Right ventricle myocardium superior (tissue), 1 donor: ENCODE measurements at places on chromosomes 13 and 19.

GRCh38 chr13:26695891-26696311, 64.7 kb downstream of the GPR12 start:
- no peak for DNase-seq

DNA sequence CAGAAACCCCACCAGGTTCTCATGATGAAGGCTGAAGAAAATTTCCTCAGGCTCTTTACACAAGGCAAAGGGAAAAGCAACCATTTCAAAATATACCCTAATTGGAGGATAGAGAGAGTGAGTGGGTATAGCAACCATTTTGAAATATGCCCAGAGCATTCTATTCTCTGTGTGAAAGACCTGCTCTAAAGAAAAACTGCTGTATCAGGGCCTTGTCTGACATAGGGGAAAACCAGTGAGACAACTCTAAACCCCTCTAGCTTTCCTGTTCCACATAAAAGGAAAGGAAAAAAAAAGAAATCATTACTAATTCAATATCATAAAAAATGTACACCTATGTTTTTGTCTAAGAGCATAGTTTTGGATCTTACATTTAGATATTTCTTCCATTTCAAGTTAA, 42.3 kb downstream of the TPTE2 start:
- no peak for DNase-seq

DNA sequence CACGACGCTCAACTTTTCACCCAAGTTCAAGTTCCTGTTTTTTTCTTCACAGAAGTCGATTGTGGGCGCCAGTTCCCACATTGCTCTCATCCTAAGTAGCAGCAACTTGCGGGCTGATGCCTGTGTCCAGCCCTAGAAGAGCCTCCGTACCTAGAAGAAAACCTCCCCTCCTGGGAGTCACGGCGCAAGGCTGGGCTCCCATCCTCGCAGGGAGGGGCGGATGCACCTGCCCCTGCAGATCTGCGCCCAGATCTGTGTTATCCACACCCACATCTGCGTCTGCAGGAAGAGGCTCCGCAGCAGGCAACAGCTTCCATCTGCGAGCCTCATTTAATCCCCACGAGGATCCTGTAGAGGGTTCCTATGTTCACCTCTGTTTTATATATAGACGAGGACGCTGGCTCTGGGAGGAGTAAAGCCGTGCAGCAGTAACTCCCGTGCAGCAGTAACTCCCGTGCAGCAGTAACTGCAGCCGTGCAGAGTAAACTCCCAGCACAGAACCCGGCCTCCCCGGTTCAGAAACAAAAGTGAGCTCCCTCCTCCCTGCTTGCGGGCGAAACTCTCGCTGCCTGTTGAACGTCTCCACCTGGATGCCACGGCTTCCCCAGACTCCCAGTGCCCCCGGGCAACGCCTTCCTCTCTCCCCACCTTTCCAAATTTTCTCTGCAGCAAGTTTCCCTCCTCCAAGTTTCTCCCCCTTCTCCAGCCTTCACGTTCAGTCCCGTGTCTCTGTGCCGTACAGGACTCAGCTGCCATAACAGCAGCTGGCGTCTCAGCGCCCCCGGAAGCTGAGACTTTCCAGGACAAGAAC, 23.5 kb upstream of the LAIR1 start:
- DNase-seq, result peak; percentile 60

DNA sequence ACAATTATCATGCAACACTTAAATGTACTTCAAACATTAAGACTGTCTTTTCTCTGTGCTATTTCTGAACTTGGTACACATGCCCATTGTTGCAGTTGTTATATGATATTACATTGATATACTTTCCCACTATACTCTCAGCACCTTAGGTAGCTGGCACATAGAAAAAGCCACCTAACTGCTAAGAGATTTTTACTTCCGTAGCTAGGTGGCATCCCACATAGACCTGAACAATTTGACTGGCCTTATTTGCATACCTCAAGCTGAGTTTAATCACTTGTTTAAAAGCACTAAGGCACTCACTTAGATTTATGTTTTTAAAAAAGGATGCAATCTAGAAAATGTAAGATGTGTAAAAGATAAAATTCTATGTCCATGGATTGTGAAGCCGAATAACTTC, 194.2 kb downstream of the POU4F1 start:
- no peak for DNase-seq

GRCh38 chr13:54928071-54928470, 1899.5 kb downstream of the OLFM4 start:
- no peak for DNase-seq

DNA sequence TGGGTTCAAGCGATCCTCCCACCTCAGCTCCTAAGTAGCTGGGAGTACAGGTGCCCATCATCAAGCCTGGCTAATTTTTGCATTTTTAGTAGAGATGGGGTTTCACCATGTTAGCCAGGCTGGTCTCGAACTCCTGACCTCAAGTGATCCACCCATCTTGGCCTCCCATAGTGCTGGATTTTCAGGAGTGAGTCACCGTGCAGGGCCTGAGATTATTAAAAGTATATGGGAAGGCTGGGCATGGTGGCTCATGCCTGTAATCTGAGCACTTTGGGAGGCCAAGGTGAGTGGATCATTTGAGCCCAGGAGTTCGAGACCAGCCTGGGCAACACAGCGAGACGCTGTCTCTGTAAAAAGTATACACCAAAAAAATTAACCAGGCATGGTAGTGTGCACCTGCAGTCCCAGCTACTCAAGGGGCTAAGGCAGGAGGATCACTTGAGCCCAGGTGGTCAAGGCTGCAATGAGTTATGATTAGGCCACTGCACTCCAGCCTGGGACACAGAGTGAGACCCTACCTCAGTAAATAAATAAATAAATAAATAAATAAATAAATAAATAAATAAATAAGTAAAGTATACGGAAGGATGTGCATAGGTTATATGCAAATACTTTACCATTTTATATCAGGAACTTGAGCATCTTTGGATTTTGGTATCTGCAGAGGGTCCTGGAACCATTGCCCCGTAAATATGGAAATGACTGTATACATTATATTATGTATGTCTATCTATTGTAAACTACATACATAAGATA, 854 bp downstream of the IL12RB1 start:
- no peak for DNase-seq

DNA sequence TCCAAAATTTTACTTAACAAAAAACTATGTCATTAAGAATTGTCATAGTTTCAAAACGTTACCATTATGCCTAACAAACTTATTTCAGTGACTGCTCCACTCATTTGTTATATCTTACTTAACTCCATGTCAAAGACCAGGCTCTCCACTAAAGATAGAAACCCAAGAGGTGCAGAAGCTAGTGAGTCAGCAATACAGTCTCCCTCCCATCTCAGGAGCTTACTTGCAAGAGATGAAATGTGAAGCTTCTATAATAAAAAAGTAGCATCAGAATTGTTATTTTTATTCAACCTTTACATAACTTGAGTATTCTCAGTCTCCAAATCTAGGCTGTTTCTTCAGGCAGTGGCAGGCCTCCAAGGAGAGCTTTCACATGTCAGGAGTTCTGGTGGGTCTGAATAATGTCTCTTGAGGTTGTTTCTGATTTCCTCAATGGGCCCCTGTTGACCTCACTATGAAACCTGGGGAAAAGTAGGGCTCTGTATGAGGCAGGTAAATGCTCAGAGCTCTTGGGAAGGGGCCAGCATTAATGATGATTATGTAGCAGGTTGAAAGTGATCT, 242.0 kb downstream of the NDFIP2 start:
- no peak for DNase-seq

DNA sequence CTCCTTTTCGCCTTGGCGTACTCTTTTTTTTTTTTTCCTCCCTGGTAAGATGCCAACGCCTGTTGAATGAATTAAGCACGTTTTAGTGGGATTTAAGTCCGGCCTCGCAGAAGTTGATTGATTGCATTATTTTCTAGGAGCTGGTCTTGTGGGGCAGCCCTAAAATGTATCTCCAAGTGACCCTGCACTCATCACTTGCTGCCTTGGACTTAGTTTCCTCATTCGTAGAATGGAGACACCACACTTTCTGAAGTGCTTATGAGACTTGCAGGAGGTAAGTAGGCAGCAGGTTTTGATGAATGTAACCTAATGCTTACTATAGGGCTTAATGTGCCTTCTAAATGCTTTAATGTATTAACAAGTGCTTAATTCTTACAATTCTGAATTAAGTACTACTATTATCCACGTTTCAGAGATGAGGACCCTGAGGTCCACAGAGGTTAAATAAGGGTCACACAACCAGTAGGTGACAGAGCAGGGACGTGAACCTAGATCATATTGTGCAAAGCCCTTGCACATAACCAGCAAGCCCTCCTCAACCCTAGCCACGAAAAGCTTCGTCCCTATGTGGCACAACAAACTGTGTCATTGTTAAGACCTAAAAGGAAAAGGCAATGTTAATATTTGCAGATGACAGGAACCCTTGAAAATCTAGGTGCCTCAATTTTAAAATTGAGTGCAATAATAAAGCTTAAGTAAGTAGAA, 514 bp upstream of the ARGLU1 start:
- no peak for DNase-seq

DNA sequence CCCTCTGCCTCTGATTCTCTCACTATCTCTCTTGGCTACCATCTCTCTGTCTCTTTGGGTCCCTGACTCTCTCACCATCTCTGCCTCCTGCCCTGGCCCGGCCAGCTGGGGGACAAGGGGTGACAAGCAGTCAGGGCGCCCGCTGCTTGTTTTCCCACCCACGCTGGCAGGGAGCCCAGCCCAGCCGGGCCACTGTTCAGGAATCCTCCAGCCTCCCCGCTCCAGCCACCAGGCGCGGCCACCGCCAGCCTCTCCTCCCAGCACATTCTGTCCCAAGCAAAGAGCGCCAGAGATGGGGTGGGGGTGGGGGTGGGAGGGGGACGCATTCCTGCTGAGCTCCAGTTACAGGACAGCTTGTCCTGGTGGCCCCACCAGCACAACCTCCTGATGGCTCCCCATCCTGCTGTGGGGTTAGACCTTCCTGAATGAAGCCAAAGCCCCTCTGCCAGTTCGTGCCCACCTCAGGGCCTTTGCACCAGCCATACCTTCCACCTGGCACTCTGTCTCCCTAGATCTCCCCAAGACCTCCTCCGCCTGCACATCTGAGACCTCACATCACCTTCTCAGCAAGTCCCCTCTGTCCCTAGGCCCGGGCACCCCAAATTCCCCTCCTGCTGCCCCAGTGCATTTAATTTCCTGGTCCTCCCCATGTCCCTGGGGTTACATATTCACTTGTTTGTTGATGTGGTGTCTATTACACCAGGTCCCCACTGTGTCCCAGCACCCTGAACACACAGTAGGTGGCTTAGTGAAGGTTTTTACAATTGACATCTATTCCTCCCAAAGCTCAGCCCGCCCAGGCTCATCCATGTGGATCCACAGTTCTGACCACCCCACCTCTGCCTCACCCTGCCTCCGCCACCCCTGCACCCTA, 12.5 kb downstream of the ARRDC2 start:
- peak; percentile 96 for DNase-seq

- DNase-seq, result peak; percentile 90
Measured at GRCh38 chr13:40789275-40790153, at the start of gene SLC25A15. Gene SLC25A15, plus strand, starts transcription at chr13:40789611. Its CDS starts 3,616 bp downstream, at chr13:40793227.

DNA sequence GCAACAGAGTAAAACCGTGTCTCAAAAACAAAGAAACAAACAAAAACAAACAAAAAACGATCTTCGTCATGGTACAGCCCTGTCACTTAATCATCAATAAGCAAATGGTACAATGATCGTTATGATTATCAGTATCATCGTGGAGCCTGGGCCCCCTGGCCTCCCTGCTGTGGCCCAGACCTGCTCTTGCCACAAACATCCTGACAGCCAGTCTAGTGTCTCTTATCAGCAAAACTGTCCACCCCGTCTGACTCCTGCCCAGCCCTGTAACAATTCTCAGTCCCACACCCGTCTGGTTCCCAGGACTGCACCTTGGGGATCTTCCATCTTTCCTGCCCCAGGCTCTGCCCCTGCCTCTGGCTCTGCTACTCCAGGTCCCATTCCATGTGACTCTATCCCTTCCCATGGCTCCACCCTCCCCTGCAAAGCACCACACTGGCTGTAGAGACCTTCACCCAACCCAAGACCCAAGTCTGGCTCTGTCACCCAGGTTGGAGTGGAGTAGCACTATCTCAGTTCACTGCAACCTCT, 5.7 kb downstream of the ZNF653 start:
- no peak for DNase-seq

DNA sequence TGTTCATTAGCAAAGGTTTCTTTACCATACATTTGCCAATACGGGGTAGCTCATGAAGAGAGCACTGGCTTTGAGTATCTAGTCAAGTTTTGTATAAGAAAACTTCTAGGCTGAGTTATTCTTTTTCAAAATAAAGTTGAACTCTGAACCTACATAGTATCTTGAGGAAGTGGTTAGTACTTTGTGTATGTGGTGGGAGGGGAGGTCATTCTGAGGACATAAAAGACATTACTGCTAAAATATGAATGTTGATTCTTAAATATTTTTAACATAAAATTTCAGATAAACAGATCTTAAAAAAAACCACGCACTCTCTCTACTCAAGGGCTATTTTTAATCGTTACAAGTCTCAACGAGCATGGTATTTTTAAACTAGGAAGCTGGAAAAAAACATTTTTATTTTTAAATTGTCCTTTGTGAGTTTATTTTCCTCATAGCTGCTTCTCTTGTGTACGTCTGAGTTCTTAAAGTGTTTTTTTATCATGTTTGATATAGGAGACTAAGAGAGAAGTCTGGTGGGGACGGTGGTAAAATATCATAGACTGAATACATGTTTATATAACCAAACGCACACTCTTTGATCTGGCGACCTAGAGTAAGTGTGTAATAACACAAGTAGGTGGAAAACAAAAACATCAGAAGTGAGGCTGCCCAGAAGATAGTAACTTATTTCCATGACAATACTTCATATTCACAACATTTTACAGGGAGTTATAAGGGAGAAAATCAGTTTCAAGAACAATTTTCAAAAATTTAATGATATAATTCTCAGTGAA, 118.0 kb upstream of the POSTN start:
- DNase-seq, result no peak

GRCh38 chr19:28468701-28469459, 744.1 kb downstream of the UQCRFS1 start:
- DNase-seq, result no peak

- DNase-seq, result no peak
Measured at GRCh38 chr13:93788456-93788855, 561.8 kb downstream of the GPC6 start.

- DNase-seq, result no peak
Measured at GRCh38 chr13:110517505-110518225, 43.9 kb downstream of the RAB20 start.

DNA sequence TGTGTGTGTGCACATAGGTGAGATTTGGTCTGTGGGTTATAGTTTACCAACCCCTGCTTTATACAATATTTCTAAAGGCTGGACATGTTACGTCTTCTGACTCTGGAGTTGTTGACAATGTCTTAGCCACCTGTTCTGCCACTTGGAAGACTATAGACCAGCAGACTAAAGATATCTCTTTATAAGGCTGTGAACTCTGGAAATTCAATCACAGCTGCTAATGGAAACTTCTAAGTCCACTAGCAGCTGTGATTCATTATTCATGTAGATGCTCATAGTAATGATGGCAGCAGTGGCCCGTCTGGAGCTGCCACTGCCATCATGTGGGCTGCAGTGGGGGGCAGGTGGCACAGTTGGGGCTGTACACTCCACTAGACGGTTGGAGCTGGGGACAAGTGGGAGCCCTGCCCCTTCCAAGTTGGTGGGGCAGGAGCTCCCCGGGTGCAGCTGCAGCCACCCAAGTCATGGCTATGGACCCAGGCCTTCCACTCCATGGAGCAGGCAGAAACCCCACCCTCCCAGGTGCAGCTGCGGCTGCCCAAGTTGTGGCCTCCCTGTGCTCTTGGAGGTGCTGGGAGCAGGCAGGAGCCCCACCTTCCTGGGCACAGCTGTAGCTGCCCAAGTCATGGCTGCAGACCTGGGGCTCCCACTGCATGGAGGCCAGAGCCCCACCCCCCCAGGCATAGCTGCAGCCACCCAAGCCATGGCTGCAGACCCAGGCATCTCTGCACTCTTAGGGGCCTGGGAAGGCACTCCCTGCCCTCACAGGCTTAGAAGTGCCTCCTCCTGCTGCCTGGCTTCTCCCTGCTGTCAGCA, 8.8 kb downstream of the IGFL4 start:
- no peak for DNase-seq

GRCh38 chr13:49419276-49419675, 24.6 kb downstream of the CAB39L start:
- no peak for DNase-seq
